Stimulated activated CD4-positive, alpha-beta T cell treated with anti-CD3 and anti-CD28 coated beads, Interleukin-15, amount 100 ng/mL, for 48 hours (primary cell): ENCODE measurements at places on chromosomes 4 and X.

DNA sequence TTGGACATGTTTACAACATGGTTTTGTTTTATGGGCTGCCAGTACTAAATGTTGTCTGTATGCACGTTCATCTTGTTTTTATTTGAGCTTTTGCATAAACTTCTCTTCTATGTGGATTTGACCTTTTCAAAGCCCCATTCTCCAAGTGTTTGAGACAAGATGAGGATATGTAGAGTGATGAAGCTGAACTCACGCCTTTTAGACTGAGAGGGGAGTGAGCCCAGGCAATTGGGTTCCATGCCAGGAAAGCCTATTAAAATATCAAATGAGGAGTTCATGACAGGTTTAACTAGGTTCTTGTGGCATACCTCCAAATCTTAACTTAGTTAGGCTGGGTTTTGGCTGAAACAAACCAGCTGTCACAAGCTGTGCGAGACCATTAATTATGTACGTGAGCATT is 170.4 kb upstream of the LDB2 start:
- DNase-seq: no peak

DNA sequence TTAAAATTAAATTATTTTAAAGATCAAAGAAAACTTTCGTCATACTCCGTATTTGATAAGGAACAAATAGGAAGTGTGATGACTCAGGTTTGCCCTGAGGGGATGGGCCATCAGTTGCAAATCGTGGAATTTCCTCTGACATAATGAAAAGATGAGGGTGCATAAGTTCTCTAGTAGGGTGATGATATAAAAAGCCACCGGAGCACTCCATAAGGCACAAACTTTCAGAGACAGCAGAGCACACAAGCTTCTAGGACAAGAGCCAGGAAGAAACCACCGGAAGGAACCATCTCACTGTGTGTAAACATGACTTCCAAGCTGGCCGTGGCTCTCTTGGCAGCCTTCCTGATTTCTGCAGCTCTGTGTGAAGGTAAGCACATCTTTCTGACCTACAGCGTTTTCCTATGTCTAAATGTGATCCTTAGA is at the start of gene CXCL8:
TSS of gene CXCL8 (plus strand) at position 217 of the 426 bp plus-strand sequence. CDS start at position 307, 90 bp downstream.
- DNase-seq: no peak

- no peak for DNase-seq
Observed at GRCh38 chr4:183723561-183724228, 64.6 kb downstream of the TRAPPC11 start.

DNA sequence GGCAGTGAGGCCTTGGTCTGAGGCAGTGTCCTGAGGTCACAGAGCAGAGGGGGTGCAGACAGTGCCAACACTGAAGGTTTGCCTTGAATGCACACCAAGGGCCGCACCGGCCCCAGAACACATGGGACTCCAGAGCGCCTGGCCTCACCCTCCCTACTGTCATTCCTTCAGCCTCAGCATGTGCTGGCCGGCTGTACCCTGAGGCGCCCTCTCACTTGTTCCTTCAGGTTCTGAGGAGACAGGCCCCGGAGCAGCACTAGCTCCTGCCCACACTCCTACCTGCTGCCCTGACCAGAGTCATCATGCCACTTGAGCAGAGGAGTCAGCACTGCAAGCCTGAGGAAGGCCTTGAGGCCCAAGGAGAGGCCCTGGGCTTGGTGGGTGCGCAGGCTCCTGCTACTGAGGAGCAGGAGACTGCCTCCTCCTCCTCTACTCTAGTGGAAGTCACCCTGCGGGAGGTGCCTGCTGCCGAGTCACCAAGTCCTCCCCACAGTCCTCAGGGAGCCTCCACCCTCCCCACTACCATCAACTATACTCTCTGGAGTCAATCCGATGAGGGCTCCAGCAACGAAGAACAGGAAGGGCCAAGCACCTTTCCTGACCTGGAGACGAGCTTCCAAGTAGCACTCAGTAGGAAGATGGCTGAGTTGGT is 2.4 kb downstream of the MAGEA12 start:
- DNase-seq: no peak

DNA sequence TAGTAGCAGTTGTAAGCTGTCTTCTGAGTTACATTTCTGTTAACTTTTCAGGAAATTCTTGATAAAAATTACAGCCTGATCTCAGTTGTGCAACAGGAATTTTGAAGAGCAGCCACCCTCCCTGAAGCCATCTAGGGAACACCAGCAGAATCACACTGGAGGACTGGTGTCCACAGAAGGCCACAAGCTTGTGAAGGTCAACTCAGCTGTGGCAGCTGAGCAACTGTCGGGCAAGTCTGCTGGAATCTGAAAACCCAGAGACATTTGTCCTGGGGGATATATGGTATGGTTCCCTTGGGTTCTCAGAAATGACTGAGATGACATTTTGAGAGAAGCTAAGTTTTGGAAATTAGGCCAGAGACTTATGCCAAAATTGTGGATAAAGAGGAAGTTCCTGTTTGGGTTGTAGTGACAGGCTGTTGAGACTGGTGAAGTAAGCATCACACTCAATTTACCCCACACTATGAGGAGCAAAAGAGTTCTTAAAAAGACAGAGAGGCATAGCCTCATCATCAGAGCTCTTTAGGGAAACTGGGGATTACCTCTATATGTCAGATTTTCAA is 78.1 kb upstream of the TNIP3 start:
- no peak for DNase-seq

DNA sequence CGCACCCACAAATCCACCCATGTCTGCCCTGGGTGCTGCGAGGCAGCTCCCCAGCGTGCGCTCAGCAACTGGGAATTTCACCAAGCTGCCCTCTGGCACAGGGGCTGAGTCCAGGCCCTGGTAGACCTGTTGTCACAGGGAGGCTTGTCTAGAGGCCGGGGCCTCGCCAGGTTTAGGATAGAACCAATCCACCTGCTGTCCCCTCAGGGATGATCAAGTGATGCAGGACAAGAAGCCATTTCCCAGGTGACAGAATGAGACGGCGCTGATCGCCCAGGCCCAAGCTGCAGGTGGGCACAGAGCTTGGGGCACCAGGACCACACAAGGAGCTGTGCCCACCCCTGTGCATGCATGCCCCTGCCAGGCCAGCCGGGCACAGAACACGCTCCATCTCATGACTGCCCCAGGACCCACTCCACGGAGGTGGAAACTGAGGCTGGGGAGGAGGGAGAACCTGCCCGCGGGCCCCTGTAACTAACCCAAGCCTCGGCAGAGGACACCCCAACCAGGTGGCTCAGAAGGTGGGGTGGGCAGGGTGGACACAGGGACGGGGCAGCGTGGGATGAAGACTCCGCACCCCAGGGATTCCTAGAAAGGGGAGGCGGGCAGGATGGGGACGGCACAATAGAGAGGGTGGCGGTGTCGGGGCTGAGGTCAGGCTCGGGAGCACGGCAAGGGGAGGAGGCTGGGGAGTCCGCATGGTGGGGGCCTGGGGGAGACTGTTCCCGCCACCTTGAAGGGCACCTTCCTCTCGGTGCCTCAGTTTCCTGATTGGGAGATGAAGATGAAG is 78.0 kb downstream of the ZFYVE28 start:
- no peak for DNase-seq

DNA sequence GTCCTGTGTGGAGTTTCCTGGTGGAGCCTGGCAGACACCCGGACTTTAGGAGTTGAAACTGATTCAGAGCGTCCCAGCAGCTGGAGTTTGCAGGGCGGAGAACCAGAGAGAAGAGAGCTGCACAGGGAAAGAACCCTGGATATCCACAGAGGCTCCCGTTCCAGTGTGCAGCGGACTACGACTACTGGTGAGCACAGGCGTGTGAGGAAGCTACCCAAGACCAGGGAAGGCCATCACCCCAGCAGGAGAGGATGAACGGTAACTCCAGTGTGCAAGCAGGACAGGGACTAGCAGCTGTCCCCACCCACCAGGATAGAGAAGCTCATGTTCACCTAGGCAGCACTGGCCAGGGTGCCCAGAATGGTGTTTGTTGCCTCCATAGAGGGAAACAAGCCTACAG is 2.3 kb downstream of the LAGE3 start:
- no peak for DNase-seq

DNA sequence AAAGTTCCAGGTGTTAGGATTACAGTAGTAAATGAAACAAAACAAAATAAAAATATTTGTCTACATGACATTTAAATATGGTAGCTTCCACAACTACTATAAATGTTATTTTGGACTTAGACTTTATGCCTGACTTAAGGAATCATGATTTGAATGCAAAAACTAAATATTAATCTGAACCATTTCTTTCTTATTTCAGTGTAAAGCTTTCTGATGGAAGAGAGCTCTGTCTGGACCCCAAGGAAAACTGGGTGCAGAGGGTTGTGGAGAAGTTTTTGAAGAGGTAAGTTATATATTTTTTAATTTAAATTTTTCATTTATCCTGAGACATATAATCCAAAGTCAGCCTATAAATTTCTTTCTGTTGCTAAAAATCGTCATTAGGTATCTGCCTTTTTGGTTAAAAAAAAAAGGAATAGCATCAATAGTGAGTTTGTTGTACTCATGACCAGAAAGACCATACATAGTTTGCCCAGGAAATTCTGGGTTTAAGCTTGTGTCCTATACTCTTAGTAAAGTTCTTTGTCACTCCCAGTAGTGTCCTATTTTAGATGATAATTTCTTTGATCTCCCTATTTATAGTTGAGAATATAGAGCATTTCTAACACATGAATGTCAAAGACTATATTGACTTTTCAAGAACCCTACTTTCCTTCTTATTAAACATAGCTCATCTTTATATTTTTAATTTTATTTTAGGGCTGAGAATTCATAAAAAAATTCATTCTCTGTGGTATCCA is 1.6 kb downstream of the CXCL8 start:
- DNase-seq: no peak

DNA sequence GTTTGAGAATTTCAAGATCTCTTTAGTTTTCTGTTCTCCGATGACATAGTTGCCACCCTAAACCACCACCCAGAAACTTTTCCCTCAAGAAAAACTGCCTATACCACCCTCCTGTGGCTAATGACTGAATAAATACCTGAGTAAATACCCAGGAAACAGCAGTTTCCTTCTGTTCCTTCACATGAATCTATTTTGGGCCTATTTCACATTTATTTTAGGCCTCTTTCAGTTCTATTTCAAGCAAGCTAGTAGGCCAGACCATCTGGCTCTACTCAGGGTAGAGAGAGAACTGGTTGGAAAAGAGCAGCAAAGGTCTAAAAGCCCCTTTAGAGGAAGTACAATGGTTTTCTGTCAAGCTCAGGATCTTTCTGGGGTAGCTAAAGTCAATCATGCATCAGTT is 23.4 kb downstream of the ARHGEF9 start:
- DNase-seq: no peak

DNA sequence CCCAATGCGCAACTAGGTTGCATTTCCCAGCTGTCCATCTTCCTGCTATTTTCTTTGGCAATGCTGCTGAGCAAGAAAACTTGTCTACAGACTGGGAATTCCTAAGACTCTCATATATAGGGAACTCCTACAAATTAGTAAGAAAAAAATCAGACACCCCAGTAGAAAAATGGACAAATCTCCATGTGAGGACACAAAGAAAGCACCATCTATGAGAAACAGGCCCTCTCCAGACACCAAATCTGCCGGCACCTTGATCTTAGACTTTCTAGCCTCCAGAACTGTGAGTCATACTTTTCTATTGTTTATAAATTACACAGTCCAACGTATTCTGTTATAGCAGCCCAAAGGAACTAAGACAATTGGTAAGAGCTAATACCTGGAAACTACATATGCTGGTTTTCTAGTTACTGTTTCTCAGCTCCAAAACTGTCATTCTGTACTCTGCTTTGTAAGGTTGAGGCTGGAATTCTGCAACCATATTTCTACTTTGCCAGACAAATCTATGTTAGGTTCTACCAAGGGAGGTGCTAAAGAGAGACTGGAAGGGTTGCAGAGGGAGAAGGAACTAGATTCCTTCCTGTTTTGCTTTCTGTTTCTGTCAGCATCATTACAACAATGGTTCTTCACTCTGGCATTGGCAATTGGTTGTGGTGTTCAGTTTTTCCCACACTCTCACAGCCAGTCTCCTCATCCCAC is 35.7 kb upstream of the FAM241A start:
- no peak for DNase-seq

- no peak for DNase-seq
Observed at GRCh38 chr4:8221476-8221875, 22.4 kb downstream of the SH3TC1 start.

DNA sequence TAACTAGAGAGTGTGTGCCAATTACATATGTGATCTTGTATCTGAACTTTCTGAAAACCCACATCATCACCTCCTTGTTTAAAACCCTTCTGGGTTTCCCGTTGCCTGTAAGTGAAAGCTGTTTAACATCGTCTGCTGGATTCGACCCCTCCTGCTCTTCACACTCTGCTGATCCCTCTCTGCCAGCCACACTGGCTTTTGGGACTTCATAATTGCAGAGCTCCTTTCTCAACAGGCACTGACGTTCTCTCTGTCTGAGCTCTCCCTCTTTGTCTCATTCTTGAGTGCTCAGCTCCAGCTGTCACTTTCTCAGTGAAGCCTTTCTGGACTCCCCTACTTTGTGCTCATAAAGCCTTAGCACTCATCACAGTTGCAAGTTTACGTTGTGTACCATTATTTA is 153.9 kb downstream of the CEP135 start:
- DNase-seq: no peak

DNA sequence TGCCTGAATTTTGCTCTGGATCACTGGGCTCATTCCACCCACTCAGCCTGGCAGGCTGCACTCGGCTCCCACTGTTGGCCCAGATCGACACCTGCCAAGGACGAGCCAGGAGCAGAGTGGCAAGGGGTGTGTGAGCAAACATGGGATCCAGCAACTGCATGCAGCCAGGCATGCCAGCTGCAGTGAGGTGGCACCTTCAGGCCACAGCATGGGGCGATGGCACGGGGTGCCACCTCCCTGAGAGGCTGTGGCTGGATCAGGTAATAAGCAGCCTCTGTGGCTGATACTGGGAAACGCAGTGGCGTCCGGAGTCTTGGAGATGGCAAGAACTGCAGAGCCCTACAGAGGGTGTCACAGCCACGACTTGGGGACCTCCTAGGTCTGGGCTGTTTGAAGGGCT is 244.5 kb upstream of the FSTL5 start:
- no peak for DNase-seq

- DNase-seq: no peak
Observed at GRCh38 chr4:88599714-88600113, 7.4 kb downstream of the HERC3 start.

DNA sequence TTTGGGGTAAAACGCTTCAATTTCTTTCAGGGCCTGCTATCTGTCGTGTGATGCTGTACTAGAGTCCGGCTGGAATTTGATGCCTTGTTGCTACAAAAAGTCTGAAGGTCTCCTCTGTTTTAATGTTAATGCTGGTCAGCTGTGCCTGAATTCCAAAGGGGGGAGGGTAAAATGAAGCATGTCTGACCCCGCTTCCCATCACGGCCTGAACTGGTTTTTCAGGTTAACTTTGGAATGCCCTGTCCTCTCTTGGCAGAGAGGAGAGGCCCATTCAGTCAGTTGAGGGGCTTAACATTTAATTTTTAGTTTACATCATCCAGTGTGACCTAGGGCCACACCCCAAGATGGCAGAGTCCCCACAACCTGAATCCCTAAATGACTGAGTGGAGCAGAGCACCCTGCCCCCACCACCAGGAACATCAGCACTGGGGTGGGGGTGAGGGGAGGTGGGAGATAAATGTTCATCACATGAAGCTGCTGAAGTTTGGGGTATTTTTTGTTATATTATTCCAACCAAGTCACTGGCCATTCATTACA is 47.9 kb upstream of the GPR78 start:
- no peak for DNase-seq
